ENCODE measurements at places on chromosomes 2 and 18.

DNA sequence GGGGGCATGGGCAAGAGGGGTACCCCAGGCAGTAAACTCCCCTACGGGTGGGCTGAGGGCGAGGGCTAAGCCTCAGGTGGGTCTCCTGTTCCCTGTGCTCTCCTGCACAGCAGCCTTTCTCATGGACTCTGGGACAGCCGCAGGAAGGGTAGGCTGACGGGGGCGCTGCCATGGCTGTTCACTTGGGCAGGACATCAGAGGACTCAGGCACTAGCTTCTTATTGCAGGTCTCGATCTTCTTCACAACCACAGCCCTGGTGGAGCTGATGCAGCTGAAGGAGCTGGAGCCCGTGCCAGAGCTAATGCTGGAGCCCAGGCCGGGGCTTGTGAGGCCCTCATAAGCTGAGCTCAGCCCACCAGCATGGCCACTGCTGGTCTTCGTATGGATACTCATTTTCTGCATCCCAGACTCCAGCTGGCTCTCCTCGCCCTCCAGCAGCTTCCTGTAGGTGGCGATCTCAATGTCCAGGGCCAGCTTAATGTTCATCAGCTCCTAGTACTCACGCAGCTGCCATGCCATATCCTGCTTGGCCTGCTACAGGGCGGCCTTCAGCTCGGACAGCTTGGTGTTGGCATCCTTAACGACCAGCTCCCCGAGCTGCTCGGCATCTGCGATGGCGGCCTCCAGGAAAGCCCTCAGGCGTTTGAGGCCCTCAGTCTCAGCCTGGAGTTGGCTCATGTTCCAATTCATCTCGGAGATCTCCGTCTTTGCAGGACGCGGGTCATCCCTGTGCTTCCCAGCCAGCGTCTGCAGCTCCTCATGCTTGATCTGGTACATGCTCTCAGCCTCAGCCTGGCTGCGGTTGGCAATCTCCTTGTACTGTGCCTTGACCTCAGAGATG is 359.8 kb upstream of the SETBP1 start:
- no peak for DNase-seq

- no peak for DNase-seq
Observed at GRCh38 chr2:34719206-34719605, 1120.1 kb upstream of the FAM98A start.

DNA sequence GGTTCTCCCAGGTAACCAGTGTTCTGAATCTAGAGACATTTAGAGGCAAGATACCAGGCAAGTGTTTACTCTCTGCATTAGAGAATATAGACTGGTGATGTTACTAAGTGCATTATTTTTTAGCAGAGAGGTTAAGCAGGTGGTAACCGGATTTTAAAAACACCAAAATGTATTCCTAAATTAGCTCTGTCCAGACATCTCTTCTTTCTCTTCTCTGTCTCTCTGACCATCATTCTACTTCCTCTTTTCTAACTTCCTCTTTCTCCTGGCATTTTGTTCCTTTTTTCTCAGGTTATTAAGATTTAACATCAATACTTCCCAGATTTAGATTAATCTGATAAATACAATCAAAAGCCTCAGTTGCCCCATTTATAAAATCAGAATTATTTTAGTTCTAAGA is 31.7 kb upstream of the DYNC1I2 start:
- DNase-seq: no peak

GRCh38 chr18:50439460-50440015 is 64.7 kb downstream of the SKA1 start:
- DNase-seq: no peak

- DNase-seq: no peak
Observed at GRCh38 chr2:199309973-199310372, 147.8 kb downstream of the SATB2 start.

DNA sequence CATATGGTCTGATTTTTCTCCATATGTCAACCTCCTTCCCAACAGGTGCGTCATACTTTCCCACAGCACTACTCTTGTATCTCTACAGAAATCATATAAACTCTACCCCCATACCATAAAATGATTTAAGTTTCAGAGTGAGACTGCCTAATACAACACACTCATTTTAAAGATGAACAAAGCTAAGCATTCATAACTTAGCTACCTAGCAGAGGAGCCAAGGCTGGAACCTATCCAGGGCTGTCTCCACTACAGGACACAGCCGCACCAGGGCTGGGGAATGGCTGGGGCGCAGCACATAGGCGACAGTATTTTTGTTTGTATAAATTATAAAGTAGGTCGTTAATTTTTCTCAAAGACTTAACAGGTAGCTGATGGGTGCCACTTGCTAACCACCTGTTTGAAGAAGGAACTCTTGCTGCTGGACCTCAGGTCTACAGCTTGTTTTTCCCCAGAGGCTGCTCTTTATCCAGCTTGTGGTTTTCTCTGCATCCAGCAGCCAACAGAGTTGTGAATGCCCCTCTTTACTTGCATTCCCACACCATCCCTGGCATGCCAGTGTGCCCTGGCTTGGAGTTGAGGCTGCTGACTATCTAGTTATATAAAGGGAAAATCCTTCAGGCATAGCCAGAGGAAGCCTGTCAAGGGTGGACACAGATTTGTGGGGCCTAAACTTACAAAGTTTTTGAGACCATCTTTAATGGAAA is 62.0 kb downstream of the HNRNPLL start:
- DNase-seq: no peak

GRCh38 chr18:34957864-34958259 is 83.4 kb upstream of the MAPRE2 start:
- no peak for DNase-seq

DNA sequence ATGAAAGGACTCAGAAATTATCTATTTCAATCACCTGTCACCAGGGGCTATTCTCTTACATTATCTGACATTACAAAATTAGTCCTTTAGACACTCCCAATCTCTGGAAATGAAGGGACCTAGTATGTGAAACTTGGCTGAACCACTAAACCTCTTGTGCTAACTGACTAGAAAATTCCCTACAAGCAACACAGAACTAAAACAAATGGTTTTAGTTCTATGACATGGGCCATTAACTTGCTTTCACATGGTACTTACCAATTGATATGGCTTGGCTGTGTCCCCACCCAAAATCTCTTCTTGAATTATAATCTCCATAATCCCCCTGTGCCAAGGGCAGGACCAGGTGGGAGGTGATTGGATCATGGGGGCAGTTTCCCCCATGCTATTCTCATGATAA is 16.6 kb downstream of the SERPINE2 start:
- DNase-seq: no peak

DNA sequence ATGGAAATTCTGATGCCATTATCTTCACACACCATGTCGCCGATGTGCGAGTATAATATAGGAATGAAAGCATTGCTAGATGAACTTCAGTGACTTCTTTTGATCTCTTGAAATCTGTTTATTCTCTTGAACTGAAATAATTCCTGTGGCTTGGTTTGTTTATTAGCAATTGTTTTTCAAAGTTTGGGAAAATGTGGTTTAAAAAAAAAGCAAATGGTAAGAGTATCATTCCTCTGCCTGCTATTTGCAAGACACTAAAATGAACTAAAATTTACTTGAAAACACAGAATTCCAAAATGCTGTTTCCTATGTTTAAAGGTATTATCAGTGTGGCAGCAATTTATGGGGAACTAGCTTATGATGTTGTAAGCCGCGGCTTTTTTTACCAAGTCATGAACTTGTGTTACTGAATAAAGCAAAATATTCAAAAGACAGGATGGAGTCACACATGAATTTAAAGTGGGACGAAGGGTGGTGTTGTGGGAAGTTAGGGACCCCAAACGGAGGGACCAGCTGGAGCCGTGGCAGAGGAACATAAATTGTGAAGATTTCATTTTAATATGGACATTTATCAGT is 96.4 kb downstream of the COLEC12 start:
- DNase-seq: no peak

DNA sequence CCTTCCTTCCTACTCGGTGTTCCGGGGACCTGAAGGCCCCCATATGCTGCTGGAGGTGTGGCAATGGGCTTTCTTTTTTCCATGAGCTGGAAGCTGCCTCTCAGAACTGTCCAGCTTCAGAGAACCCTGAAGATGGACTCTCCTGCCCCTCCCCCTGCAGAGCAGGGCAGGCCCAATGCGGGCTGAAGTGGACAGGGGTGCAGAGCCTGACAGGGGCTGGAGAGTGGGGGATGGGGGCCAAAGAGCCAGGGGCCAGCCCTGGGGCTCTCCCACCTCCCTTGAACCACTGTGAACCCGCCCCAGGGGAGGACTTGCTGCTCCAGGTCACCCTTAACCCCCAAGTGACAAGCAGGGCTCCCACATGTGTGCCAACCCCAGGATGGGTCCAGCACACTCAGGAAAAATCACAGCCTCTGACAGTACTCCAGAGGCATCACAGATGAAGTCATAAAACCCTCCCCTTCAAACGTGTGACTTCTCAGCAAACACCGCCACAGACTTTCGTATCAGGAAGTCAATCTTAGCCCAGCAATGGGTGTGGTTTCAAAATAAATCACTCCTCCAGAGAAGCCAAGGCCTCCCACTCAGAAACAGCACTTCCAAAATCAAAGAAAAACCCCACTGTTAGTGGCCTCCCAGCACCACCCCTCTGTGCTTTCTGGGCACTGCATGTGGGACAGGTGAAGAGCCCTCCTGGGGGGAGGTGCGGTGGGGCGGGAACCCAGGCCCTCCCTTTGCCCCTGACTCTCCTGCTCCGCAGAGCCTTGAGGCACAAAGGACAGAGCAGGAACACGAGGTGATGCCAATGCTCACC is 135.8 kb downstream of the HDAC4 start:
- peak; percentile 69 for DNase-seq

DNA sequence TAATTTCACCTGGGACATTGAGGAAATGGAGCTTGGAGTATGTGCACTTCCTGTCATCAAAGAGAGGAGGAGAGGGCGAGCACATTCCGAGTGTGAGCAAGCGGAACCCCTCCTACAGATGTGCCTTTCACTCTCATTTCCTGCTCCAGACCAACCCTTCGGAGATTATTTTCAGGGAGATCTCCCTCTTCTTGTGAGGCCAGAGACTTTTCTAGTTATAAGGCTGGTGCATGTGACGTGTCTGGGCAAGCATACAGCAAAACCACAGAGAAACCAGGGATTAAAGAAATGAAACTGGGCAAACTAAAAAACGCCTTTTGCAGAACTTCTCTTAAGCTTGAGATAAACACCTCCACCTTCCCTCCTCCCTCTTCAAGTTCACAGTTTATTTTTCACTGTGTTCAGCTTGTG is 409.2 kb upstream of the TCF4 start:
- DNase-seq: no peak

GRCh38 chr18:72360634-72361033 is 183.5 kb downstream of the CBLN2 start:
- DNase-seq: no peak

GRCh38 chr2:179861027-179861415 is 391 bp downstream of the ZNF385B start:
- DNase-seq: peak; percentile 7

GRCh38 chr2:15798701-15799431 is 141.5 kb upstream of the MYCN start:
- DNase-seq: no peak
